Foreskin keratinocyte (primary cell): ENCODE measurements at places on chromosomes 16 and 17.

GRCh38 chr17:47829870-47830269 lies 1.5 kb downstream of the MRPL10 start:
- DNase-seq = no peak

DNA sequence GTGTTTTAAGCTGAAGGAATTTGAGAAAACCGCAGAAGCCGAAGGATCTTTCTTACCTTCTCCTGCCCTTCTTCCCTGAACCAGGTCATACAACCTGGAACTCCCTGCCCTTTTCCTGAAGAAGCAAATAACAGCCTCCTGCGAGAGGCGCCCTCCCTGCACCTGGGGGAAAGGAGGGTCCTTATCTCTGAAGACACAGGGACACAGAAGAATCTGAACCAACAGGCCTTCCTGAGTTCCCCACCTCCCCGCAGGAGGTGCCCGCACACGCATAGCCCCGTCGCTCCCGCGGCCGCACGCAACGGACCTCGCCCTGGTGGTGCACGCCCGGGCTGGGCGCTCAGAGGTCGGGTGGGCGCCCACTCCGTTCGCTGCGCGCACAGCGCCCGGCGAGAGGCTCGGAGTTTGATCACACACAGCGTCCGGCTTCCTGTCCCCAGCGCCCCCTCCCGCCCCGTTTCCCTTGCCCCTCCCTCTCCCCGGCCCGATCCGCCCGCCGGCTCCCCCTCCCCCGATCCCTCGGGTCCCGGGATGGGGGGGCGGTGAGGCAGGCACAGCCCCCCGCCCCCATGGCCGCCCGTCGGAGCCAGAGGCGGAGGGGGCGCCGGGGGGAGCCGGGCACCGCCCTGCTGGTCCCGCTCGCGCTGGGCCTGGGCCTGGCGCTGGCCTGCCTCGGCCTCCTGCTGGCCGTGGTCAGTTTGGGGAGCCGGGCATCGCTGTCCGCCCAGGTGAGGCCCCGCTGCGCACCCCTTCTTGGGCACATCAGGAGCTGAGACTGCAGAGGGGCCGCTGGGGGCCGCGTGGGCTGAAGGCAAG lies at the start of gene TNFSF12:
TSS of gene TNFSF12 (plus strand) at position 474 of the 816 bp plus-strand sequence. CDS start at position 570, 96 bp downstream.
- DNase-seq = no peak

DNA sequence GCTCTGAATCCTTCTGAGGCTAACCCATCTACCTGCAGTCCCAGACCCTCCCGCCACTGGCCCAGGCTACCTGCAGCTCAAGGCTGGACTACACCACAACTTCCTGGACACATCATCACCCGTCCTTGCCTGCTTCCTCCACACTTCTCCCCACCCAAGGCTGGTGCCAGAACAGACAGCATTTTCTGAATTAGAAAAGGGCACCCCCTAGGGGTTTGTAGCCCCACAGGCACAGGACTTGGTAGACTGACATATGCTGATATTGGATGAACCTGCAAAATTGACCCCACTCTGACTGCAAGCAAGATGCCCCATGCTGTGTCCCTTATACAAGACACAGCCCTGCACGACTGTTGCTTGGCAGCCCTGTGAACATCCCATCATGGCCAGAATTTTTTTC lies 271.5 kb upstream of the C16orf82 start:
- no peak for DNase-seq

GRCh38 chr17:72379516-72379915 lies 258.7 kb downstream of the SOX9 start:
- no peak for DNase-seq

GRCh38 chr17:75346906-75347305 lies 57.7 kb upstream of the SLC25A19 start:
- no peak for DNase-seq

- DNase-seq = no peak
These were observed 833 bp downstream of the WSCD1 start for GRCh38 chr17:6070913-6071511.

GRCh38 chr16:56869513-56870275 lies 4.7 kb downstream of the SLC12A3 start:
- DNase-seq = no peak

GRCh38 chr17:45756266-45756991 lies 27.7 kb upstream of the CRHR1 start:
- DNase-seq = no peak

DNA sequence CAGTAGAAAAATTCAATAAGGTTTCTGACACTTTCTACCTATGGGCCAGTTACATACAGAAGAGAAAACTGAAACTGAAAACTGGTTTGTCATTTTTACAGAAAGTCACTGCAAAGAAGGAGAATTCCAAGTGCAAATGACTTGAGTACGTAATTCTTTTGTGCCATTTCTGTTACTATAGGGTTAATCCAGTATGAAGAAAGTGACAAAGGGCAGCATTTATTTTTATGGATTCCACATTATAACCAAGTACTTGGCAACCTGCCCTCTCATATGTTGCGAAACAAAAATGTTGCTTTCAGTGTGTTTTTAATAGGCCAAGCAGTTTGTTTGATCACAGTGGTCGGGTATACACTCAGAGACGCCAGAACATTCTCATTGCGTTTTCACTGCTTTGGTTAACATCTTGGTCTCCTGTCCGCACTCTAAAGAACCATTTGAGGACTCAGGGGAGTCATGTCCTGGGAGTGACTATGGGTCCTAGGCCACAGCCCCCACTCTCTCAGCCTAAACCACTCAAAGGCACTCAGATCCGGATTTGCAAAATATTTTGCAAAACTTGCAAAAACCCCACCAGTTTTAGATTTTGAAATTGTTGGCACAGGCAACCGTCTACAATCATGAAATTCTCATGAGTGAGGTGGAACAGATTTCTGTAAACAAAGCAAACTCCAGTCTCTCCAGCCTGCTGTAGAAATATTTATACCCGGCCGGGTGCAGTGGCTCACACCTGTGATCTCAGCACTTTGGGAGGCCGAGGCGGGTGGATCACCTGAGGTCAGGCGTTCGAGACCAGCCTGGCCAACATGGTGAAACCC lies 15.4 kb upstream of the HELZ start:
- no peak for DNase-seq

DNA sequence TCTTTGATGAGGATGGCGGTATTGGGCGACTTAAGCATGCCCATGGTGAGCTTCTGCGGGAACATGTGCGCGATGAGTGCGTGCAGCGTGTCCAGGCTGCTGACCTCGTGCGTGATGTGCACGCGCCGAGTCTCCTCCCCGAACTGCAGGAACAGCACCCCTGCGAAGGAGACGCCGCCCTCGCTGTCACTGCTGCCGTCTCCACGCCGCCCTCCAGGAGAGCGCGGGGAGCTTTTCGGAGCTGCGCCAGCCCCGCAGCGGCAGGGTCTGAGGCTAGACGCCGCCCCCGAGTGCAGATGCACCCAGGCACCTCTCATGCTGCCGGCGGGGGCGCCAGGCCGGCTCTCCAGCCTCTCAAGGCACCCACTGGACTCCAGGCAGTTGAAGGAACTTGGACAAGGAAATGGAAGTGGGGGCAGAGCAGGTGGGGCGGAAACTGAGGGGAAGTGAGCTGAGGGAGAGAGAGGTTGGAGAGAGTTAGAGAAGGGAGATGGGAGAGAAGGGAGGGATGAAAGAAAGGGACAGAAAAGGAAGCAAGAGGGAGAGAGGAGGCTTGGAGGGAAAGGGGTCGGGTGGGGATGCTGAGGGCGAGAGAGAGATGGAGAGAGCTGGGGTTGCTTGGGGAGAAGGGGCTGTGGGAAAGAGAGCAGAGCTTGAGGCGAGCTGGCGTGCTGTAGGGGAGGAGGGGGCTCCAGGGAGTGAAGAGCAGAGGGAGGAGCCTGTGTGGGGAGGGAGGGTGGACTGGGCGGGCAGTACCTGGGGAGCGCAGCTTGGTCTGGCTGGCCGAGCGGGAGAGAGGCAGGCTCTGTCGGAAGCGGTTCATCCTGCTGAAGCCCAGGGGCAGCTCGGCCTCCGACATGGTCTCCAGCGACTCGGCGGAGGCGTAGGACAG lies 42.1 kb downstream of the SRCIN1 start:
- DNase-seq = no peak

DNA sequence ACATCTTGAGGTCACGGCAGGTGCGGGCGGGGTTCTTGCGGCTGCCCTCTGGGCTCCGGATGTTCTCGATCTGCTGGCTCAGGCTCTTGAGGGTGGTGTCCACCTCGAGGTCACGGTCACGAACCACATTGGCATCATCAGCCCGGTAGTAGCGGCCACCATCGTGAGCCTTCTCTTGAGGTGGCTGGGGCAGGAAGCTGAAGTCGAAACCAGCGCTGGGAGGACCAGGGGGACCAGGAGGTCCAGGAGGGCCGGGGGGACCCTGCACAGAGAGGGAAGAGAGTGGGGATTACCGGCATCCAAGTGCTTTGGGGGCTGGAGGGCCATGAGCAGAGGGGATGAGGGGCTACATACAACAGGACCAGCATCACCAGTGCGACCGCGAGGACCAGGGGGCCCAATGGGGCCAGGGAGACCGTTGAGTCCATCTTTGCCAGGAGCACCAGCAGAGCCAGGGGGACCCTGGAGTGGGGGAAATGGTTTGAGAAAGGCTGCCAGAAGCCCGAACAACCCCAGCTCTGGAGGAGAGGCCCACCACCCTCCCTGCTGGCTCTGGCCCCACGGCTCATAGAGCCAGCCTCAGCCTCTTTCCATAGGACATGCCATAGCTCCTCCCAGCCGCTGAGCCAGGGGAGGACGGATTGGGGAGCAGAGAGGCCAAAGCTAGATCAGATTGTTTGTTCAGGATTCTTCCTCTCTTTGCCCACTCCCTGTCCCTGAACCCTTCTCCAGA lies 14.6 kb downstream of the COL1A1 start:
- DNase-seq = no peak

GRCh38 chr16:88084881-88085280 lies 133.6 kb downstream of the BANP start:
- peak; percentile 4 for DNase-seq

GRCh38 chr16:50980666-50981065 lies 170.4 kb downstream of the SALL1 start:
- DNase-seq = no peak

GRCh38 chr17:2087597-2088211 lies 32.8 kb downstream of the HIC1 start:
- no peak for DNase-seq

- DNase-seq = no peak
These were observed 18.0 kb upstream of the RNF135 start for GRCh38 chr17:30952638-30953393.

- DNase-seq = no peak
These were observed 14.4 kb downstream of the B9D1 start for GRCh38 chr17:19348081-19348650.

DNA sequence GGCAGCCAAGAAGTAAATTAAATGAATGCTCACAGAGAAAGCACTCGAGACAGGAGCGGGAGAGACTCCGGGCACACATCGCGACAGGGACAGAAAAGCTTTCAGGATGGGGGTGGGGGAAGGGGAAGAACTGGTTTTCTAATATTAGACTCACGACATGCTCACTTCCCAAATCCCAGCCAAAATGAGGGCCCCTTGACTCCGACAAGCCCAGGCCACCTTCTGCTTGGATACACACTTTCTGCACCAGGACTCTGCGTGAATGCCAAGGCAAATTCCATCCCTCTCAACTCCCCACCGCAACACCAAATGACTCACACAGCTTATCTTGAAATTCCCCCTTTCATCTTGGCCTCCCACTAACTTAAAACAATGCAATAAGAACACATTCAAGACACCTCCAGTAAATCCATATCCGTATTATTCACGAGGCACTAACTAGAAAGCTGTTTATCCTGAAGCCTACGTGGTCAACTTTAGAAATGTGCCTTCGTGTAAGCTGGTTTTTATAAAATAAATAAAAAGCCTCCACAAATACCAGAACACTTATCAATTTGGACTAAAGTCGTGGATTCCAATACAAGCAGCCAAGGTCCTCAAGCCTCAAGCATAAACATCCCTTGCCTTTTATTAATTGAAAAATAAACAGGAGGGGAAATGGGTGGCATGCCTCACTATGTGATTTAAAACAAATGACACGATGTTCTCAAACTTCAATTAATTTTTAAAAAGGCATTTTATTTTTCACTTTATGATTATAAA lies 46.1 kb downstream of the NXN start:
- peak; percentile 90 for DNase-seq

DNA sequence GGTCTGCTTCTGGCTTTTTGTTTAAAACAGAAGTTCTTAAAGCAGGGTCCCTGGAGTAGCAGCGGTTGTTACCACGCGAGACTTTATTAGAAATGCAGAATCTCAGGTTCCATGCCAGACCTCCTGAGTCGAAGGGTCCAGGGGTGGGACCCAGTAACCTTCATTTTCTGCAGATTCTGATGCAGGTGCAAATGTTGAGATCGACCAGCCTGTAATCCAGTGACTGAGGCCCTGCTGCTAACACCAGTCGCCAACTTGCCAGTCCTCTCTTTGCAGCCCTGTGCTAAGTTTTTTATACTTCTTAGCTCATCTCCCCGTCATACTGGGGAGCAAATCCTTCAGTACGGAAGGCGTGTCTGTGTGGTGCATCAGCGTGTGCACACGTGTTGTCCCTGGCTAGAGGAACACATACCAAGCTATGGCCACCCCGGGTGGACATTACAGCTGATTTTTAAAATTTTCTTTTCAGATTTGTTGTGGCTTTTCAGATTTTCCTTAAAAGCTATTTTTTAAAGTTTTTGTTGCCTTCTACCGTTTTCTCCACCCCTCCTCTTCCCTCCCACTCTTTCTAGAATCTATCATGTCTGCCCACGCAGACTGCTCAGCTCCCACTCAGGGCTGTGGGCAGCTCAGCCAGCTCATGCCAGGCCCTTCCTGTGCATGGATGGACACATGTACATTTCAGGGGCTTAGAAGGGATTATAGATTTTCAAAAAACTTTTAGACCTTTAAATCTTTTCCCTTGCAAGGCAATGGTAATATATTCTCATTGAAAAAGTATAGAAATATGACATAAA lies 57.7 kb downstream of the MEAK7 start:
- no peak for DNase-seq

- no peak for DNase-seq
These were observed 54.2 kb downstream of the TMEM100 start for GRCh38 chr17:55668312-55668920.

DNA sequence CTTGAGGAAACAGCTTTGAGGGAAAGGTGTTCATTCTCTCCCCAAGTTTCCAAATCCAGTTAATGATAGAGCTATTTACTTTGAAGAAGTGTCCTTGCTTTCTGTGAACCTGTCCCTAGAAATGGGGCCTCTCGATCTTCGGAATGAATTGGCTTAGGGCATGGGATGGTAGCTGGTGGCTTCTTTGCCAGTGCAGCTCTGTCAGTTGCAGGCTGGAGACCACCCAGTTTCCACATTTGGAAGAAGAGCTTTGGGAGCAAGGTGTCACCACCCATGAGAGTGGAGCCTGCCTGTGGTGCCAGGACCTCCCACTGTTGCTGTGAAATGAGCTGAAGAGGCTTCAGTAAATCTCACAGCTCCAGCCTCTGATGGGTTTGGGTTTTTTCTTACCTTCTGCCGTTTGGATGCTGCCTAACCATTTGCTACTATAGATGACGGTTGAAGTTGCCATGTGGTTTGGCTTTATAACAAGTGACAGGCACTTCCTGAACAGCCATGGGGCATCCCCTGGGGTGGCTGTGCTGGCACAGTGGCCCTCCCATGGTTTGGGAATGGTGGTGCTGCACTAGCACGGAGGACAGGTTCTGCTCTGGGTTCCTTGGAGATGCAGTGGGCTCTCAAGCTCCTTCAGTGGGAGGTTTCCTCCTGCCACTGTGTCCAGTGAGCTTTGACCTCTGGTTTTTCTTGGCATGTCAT lies 19.5 kb upstream of the SLC5A10 start:
- no peak for DNase-seq
